Activated CD4-positive, alpha-beta T cell treated with anti-CD3 and anti-CD28 coated beads, Interleukin-2, amount 10 ng/mL, durations not matched to agents 7 days and 5 days (primary cell): ENCODE measurements at places on chromosomes 1 and 21.

- DNase-seq = peak; percentile 93
These were observed at the start of gene ATXN7L2 for GRCh38 chr1:109483672-109484518. Gene ATXN7L2 (plus strand): TSS chr1:109483905. CDS start chr1:109483954, 49 bp downstream.

GRCh38 chr1:28642056-28642846 is 616 bp downstream of the TAF12 start:
- DNase-seq = no peak

DNA sequence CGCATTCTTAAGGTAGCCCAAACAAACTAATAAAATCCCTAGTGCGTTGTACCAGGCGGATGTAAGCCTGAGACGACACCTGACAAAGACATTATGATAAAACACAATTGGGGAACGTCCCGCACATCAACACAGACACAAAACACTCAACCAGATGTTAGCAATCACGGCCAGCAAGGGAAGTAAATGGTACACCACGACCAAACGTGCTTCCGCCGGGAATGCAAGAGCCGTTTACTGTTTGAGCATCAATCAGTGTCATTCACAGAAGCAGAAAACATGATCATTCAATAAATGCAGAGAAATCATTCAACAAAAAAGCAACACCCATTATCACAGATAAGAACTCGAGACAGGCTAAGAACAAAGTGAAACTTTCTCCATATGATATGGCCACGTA is 49.4 kb upstream of the COL18A1 start:
- DNase-seq = no peak

DNA sequence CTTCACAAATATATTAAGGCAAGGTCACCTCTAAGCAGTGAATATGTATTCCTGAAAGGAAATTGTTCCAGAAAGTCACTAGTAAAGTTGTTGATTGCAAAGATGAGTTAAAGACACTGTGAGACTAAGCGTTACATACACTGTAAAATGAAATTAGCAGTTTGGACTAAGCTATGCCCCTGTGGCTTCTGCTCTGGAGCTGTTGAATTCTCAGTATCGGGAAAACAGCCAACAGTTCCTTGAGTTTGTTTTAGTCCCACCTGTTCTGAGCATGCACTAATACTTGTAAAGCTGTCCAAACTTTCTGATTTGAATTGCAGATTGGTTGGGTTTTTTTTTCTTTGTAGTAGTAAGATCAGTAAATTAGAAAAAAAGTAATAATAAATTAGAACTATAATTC is 21.0 kb downstream of the ANGPTL1 start:
- DNase-seq = no peak

GRCh38 chr1:225977937-225978748 is 21.0 kb downstream of the SDE2 start:
- DNase-seq = no peak

- no peak for DNase-seq
These were observed 43.5 kb upstream of the ATF3 start for GRCh38 chr1:212565079-212565478.

- DNase-seq = no peak
These were observed 118.7 kb downstream of the KCNK2 start for GRCh38 chr1:215201283-215201682.

- DNase-seq = no peak
These were observed 5.0 kb downstream of the ALPL start for GRCh38 chr1:21514245-21514644.

GRCh38 chr1:204513117-204513716 is 3.0 kb upstream of the MDM4 start:
- peak; percentile 75 for DNase-seq

DNA sequence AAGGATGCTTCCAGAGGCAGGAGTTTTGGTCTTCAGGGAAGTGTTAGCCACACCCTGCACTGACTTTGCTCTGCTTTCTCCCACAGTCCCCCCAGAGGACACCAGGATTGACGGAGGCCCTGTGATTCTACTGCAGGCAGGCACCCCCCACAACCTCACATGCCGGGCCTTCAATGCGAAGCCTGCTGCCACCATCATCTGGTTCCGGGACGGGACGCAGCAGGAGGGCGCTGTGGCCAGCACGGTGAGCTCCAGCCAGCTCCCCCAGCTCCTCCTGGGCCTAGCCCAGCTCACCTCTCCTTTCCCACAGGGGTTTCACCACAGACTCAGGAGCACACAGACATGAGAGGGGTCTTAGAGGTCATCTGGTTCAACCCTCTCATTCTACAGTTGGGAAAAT is 90.9 kb downstream of the KIRREL1 start:
- no peak for DNase-seq

- no peak for DNase-seq
These were observed 74.3 kb upstream of the COG2 start for GRCh38 chr1:230568008-230568407.

DNA sequence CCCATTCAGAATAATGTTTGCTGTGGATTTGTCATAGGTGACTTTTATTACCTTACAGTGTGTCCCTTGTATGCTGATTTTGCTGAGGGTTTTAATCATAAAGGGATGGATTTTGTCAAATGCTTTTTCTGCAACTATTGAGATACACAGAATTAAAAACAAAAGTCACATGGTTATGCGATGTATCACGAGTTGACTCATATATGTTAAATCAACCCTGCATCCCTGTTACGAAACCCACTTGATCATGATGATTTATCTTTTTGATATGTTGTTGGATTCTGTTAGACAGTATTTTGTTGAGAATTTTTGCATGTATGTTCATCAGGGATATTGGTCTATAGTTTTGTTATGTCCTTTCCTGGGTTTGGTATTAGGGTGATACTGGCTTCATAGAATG is 10.7 kb upstream of the OR2T34 start:
- no peak for DNase-seq

GRCh38 chr1:44549510-44549909 is 124.8 kb downstream of the TMEM53 start:
- DNase-seq = no peak

- DNase-seq = no peak
These were observed 30.4 kb downstream of the H3-3A start for GRCh38 chr1:226092965-226093364.

GRCh38 chr1:54949053-54949452 is 31.4 kb upstream of the TMEM61 start:
- DNase-seq = no peak

GRCh38 chr1:200274116-200274515 is 135.7 kb downstream of the ZNF281 start:
- DNase-seq = no peak

DNA sequence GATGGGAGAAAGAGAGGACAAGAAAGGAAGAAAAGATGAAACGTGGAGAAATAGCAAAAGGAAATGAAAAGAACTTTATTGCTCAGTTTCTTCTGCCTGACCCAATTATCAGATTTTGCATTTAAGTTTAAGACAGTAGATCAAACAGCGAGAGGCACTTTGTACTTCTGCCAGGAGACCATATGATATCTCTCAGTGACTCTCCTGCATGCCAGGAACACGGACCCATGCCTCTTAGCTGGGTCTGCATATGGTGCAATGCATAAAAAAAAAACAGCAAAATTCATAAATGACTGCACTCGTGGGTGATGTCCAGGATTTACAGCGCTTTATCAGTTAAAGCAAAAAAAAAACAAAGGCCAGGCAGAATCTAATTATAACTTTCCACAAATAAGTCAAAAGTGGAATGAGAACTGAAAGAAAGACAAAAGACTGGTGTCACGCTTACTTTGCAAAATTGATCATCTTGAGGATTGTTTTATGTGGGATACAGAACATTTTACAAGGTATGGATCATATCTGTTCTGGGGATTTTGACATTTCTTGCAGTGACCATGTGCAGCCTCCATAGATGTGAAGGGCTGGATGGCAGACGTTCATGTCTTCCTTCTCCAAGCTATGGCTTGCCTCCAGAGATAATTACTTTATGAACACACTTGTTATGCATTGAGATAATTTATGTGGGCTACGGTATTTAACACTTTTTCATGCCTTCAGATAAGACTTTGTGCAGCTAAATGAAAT is 79.5 kb downstream of the RUNX1 start:
- DNase-seq = no peak

- peak; percentile 42 for DNase-seq
These were observed 9.6 kb downstream of the TRIM11 start for GRCh38 chr1:228396770-228397662.

- DNase-seq = no peak
These were observed 15.9 kb upstream of the OLFML3 start for GRCh38 chr1:113963281-113963906.

DNA sequence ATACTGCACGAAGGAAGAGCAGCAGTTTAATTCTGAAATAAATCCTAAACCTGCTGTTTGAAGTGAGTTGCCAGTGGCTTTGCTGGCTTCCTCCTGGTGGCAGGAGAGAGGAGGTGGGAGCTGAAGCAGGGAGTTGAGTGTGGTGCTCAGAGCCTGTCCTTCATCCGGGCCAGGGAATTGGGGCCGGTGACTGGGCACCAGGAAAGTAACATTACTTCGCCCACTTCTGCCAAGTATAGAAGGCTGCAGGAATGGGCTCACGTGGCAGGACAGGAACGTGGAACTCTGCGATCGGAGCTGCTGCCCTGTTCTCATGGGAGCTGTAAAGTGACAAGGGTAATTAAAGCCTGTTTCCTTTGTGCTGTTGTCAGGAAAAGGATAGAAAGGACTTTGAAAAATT is 8.7 kb downstream of the TOR3A start:
- DNase-seq = no peak
